ENCODE measurements at places on chromosomes 11 and 22.

GRCh38 chr11:73246303-73246702, 25.8 kb upstream of the P2RY6 start:
- DNase-seq: no peak

GRCh38 chr11:58609723-58610122, 12.7 kb upstream of the CNTF start:
- DNase-seq: no peak

GRCh38 chr22:29647954-29648737, 44.7 kb downstream of the NF2 start:
- DNase-seq: no peak

DNA sequence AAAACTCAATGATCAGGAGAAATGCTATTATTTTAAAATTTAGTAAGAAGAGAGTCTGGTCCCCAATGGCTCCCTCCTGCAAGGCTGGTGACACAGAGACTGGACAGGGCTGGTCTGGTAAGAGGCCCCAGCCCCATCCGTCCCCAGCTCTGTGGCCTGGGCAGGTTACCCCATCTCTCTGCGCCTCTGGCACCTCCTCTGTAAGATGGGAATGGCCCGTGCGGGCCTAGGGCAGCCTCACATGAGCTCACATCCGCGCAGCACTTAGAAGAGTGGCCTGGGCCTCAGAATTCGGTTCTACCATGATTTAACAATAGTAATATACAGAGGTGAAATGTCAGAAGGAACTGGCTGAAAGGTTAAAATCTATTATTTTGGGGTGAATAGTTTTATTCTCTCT, 1.2 kb downstream of the APOBEC3F start:
- no peak for DNase-seq

DNA sequence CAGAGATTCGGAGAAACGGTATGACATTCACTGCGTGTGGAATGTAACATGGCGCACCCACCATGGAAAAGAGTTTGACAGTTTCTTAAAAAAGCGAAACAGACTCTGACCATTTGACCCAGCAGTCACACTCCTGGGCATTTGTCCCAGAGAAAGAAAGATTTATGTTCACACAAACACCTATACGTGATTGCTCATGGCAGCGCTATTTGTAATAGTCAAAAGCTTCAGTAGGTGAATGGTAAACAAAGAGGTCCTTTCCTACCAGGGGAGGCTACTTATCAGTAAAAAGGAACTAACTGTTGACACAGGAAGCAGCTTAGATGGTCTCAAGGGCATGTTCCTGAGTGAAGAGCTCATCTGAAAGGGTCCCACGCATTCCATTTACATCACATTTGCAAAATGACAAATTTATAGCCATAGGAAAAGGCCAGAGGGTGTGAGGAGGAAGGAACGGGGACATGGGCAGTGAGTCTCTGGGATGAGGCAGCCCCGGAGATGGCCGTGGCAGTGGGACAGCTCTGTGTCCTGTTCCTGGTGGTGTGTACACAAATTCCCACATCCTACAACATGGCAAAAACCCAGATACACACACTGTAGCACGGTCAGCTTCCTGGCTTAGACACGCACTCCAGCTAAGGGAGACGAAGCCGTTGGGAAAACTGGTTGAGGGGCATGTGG, 14.6 kb upstream of the KRTAP5-6 start:
- no peak for DNase-seq

GRCh38 chr11:13117344-13117743, 108.2 kb downstream of the RASSF10 start:
- no peak for DNase-seq
